Fibroblast of skin of left biceps (primary cell): ENCODE measurements at places on chromosomes 4 and X.
A peak's percentile ranks its signal among the peaks of the same experiment; 100 is the strongest.

DNA sequence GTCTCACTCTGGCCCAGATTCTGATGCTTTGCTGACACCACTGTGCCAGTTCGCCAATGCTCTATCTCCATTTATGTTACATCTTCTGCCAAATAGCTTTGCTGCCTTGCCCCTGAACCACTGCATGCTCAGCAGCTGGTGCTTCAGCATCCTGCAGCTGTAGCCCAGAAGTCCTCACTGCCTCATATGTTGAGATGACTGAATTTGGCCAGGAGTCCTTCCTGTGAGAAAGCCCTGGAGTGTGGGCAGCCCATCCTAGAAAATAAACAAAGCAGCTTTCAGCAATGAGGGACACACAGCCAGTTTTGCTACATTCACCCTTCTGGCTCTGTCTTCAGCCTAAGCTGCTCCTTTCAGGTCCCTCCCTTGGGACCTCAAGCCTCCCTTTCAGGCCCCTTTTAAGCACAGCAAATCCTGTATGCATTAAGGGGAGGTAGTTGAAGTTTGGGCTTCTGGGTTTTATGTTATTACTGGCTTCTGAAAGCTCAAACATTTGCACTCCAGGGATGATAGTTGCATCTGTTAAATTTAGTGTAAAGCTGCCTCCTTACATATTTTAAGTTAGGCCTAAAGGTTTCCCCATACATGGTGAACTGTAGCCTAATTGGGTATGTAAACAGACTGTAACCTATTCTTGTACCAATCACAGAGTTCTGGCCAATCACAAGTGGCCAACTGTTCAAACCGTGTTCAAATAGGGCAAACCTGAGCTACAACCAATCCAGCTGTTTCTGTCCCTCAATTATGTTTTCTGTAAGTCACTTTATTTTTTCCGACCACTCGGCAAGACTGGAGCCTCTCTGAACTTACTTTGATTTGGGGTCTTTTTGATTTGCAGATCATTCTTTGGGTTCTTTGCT, 2.1 kb upstream of the TMEM165 start:
- DNase-seq = no peak

- no peak for DNase-seq
Observed at GRCh38 chrX:153905481-153906095, 1.1 kb downstream of the AVPR2 start.

GRCh38 chr4:84952004-84952403, 14.5 kb downstream of the WDFY3 start:
- no peak for DNase-seq

GRCh38 chr4:61528595-61528994, 328.5 kb downstream of the ADGRL3 start:
- no peak for DNase-seq

DNA sequence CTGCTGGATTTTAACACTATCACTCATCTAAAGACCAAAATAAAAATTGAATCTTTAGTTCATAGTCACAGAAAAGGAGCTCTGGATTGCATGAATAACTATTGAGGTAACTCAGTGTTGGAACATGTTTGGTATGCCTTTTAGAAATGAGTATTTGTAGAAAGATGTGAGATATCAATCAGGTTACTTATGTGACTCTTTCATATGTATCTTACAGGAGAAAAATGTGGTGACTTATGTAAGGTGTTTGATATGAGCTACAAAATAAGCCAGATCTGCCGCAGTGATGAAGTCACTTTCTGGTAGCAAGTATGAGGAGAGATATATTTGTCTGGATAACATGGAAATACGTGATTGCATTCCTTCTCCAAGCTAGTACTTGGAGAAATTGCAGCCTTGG, 1653.3 kb upstream of the PCDH7 start:
- DNase-seq = no peak

- peak; percentile 42 for DNase-seq
Observed at GRCh38 chr4:102564399-102565059, 63.4 kb downstream of the NFKB1 start.

DNA sequence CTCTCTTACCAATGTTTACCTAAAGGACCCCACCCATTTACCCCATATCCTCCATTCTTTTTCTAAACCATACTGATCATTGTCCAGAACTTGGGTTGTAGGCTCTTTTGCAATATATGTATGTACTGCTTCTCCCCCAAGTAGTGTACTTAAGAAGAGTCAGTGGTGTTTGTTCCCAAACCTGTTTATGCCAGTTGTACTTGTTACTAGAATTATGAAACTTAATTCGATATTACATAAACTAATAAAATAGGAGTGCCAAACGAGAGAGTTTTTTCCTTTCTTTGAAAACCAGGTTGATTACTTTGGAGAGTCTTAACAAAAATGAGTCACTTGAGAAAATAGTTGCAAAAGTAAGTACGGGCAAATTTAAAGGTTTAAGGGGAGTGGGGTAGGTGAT, 96.3 kb downstream of the GEMIN8 start:
- no peak for DNase-seq

- DNase-seq = no peak
Observed at GRCh38 chr4:10866666-10867065, 182.1 kb upstream of the CLNK start.

- DNase-seq = no peak
Observed at GRCh38 chrX:57172544-57172943, 35.3 kb upstream of the SPIN2A start.

- DNase-seq = no peak
Observed at GRCh38 chrX:21529771-21530170, 128.4 kb downstream of the KLHL34 start.

GRCh38 chr4:14008494-14008893, 381.0 kb upstream of the BOD1L1 start:
- DNase-seq = no peak

DNA sequence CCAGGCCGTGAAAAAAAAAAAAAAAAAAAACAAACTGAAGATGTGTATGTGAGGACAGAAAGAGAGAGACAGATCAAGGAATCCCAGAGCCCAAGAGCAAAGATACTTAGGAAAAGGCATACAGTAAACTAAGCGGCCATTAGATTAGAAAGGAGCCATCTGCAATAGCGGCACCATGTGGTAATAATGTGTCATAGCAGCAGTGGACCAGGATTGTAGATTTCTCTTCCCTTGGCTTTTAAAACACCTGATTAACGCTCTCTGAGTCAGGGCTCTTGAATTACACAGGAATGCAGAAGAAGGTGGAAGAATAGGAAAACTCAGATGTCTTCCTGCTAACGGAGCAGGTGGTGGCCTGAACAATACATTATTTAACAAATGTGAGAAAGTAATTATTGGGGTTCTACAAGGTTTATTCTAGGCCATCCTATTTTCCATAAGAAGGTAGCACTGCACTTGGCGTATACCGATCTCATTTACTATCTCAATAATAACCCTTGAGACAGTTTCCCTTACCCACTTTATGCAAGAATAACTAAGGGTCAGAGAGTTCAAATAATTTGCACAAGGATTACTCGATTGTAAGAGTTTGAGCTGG, 182.7 kb downstream of the KCNIP4 start:
- DNase-seq = no peak

GRCh38 chr4:152940461-152940860, 4.3 kb downstream of the FHDC1 start:
- no peak for DNase-seq

DNA sequence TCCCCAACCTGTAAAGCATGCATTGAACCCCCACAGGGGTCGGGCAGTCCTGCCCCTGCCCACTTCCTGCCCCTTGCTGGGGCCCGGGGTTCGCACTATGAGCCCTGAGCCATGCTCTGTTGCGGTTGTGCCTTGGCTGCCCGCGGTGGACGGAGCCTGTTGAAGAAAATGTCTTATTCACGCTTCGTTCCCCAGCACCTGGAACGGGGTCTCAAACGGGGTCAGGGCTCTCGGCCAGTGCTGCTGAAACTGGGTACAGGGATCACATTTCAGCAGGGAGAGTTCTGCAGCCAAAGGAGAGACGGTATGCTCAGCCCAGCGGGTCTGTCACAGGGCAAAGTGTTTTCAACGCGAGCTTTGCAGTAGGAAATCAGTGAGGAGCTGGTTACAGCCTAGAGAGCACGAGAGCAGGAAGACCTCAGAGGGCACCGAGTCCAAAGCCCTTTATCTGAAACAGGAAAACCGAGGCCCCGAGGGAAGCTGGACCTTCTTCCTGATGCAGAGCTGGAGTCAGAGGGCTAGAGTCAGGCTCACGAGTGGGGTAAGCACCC, 46.3 kb upstream of the AFAP1 start:
- no peak for DNase-seq

- DNase-seq = no peak
Observed at GRCh38 chr4:186979961-186980745, 256.5 kb upstream of the FAT1 start.

GRCh38 chrX:11887175-11887574, 129.1 kb downstream of the MSL3 start:
- DNase-seq = no peak

DNA sequence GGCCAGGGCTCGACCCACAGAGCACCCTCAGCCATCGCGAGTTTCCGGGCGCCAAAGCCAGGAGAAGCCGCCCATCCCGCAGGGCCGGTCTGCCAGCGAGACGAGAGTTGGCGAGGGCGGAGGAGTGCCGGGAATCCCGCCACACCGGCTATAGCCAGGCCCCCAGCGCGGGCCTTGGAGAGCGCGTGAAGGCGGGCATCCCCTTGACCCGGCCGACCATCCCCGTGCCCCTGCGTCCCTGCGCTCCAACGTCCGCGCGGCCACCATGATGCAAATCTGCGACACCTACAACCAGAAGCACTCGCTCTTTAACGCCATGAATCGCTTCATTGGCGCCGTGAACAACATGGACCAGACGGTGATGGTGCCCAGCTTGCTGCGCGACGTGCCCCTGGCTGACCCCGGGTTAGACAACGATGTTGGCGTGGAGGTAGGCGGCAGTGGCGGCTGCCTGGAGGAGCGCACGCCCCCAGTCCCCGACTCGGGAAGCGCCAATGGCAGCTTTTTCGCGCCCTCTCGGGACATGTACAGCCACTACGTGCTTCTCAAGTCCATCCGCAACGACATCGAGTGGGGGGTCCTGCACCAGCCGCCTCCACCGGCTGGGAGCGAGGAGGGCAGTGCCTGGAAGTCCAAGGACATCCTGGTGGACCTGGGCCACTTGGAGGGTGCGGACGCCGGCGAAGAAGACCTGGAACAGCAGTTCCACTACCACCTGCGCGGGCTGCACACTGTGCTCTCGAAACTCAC, 3.6 kb downstream of the MID1IP1 start:
- DNase-seq = no peak

DNA sequence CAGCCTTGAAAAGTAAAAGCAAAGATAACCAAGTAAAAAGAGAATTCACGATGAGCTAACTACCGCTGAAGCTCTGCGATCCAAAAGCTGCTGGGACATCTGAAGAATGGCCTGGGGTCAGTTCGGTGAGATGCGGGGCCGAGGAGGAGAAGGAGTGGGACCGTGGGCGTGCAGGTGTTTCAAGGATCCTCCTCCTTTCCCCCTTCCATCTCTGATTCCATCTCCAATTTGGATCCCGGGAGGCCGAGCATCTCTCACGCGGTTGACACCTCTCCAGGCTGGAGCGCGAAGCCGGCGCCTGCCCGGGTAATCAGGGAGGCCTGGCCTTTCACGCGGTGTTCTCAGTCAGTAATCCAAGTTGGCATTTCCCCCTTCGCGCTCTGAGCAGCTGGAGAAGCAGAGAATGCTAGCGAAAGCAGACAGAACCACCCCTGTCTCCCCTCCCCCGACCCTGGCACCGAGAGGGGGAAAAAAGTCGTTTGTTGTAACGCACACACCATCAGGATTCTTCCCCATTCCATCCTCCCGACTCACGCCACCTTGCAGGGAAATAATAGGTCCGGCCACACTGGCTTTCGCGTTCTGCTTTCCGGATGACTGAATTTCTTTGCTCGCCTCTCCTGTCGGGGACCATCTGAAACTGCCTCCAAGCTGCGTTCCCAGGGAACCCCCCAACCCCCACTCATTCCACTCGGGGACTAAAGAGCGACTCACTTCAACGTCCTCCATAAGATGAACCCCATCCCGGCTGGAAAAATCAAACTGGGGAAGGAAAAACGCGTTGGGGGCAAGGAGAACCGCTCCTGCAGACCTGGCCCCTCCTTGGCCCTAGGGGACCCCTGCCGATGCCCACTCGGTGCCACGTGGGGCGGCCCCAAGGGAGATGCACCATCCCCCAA, 6.5 kb downstream of the NEUROG2 start:
- DNase-seq = no peak

DNA sequence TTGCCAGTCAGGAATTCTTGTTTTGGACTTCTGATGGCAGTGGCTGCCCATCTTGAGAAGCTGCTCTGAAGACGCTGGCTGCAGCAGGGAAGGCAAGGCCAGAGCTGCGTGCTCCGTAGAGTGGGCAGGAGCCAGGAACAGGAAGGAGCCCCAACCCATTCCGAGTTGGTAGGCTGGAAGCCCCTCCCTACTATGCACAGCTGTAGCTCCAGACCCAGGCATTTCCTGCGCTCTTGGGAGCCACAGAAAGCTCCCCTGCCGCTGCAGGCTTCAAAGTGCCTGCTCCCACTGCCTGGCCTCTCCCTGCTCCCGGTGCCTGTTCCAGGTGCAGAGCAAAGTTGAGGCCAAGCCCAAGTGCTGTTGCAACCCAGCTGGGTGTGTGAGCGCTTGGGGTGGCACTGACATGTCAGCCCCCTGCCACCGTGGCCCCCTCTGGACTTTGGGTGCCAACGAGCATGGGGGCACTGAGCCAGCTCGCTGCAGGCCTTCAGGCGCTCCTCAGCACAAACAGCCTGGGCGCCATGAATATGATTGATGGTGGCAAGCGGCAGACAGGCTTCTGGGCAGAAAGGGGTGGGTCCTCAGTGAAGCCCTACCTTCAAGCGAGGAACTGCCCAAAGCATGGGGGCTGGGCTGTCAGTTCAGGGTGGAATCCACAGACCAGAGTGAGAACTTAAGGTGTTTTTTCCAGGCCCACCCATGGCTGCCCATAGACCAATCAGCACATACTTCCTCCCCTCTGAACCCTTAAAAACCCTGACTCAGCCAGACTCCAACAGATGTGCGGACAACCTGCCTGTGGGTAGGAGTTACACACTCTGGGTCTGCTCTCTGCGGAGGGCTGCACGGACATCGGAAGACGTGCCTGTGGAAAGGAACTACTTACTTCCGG, 677.2 kb upstream of the INTU start:
- DNase-seq = no peak

GRCh38 chr4:38313999-38314561, 349.9 kb upstream of the KLF3 start:
- DNase-seq = no peak

DNA sequence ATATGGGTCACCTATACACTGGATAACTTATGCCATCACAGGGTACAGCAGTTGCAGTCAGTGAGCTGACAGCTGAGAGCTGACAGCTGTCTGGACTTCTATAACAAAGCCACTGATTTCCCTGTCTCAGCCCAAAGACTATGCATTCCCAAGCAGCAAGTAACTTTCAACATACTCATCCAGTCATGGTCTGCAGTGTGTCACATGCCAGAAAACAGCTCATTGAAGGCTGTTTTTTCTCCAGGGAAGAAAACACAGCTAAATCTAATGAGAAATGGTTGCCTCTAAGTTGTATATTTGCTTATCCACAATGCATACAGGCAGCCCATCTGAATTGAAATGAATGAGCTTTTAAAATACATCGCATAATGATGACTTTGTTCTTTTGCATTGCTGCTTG, 6.3 kb downstream of the KIAA1210 start:
- DNase-seq = no peak
